ENCODE measurements at places on chromosomes 6 and 20.

- no peak for DNase-seq
Observed at GRCh38 chr6:126117251-126117650, 130.9 kb downstream of the TRMT11 start.

DNA sequence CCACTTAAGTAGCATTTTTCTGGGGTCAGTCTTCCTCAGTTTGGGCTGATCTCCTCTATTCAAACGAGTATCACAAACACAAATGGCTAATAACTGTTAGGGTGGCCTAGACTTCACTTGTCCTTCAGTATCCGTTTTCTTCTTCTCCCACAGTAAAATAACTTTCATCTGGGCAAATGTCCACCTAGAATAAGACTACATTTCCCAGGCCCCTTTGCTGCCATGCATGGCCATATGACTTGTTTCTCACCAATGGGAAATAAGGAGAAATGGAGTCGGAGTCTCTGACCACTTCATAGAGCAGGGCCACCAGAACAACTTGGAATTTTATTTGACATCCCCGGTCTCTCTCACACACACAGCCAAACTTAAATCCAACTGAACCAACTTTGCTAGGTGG is 51.4 kb downstream of the SULF2 start:
- DNase-seq = no peak

- DNase-seq = peak; percentile 18
Observed at GRCh38 chr6:34791164-34791700, 651 bp upstream of the BLTP3A start.

DNA sequence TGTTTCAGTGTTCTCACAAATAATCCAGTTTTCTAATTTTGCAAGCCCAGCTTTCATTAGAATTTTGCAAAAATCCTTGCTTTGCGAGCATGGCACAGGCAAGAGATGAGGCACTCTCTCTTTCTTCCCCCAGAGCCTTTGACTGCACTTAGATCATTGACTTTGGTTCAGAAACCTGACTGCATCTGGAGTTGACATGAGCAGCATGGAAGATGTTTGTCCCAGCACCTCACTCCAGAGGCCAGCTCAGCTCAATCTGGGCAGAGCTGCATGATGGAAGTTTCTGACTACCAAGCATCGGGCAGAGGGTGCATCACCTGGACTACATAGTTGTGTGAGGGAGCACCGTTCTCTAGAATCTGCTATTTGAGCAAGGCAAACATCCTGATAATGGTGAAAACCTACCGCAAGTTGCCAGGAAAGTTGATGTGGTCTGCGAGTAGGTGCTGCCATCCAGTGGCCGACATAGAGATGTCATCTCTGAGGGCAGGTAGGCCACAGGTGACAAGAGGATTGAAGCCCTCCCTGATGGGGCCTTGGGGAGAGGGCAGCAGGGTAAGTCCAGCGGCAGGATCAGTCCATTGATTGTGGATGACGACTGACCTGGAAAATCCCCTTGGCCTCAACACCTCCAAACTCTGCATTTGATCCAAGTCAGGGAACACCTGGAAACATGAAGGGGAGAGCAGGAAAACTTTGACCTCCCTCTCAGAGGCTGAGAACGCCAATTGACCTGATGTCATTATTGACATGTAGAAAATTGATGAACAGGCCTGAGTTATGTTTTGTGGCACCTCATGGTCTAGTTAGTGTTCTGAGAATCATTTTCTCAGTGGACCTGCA is 3.8 kb upstream of the LPA start:
- no peak for DNase-seq

DNA sequence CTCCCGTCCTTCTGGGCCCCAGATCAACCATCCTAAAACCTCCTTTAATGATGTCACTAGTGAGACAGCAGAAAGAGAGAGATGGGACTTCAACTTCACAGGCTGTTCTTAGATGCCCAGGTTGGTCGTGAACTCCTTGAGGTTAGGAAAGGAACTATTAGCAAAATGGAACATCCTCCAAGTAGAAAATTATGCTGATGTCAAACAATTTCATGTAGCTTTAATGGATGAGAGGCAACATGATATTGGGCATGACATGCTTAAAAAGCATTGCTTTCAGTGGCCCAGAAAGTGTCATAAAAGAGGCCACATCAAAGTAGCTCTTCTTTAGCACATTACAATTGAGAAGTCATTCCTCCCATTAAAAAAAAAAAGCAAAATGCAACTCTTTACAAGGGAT is 248.1 kb downstream of the PTPRT start:
- DNase-seq = no peak

DNA sequence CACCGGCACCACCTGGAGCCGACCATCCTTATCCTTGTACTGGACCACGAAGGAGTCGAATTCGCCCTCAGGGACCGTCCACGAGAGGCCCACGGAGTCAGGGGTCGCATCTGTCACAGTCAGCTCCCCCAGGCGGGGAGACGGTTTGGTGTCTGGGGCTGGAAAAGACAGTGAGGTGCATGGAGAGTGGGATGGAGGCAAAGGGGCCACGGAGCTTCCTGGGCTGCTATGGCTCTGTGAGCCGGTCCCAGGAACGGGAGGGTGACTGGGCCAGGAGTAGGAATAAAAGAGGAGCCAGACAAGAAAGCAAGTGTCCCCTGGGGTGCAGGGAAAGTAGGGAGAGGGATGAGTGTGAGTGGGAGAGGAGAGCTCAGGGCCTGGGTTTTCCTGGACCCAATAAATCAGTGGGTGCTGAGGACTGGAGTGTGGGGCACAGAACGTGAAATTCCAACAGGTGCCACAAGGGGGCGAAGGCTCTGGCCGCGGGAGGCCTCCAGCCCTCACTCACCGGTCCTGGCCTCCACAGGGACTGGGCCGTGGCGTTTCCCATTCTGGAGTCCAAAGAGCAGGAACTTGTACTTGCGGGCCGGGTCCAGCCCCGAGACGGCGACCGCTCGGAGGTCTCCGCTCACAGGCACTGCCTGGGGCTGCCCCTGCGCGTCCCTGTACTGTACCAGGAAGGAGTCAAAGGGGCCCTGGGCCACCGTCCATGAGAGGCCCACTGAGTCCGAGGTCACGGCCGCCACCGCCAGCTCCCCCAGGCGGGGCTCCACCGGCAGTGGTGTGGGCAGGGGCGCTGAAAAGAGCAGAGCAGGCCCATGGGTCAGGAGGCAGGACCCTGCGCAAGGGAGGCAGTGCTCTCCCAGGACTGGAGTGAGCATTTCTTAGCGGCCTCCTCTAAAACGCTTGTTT is 9.9 kb downstream of the CYP21A2 start:
- DNase-seq = peak; percentile 41

- no peak for DNase-seq
Observed at GRCh38 chr6:17478946-17479345, 85.6 kb downstream of the CAP2 start.

- DNase-seq = no peak
Observed at GRCh38 chr20:60056407-60057122, 98.3 kb downstream of the CDH26 start.

- no peak for DNase-seq
Observed at GRCh38 chr6:53165293-53165692, 16.7 kb upstream of the GCM1 start.

DNA sequence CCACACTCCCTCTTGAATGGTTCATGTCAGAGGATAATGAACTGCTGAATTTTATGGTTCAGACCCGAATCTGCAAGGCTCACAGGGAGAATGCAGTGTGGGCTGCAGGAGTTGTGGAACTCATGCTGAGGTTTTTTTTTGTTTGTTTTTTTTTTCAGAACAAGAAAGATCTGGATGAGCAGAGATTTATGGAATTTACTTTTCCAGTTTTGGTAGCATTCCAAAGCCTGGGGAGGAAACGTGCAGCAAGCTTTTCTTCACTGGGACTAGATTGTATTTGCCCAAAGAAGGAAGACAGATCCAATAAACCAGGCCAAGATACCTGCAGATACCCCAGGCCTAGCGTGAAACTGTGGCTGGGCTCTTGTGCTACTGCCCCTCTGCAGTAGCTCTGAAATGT is 223.9 kb upstream of the TAB2 start:
- no peak for DNase-seq

- no peak for DNase-seq
Observed at GRCh38 chr6:55536391-55536956, 42.5 kb downstream of the HMGCLL1 start.

DNA sequence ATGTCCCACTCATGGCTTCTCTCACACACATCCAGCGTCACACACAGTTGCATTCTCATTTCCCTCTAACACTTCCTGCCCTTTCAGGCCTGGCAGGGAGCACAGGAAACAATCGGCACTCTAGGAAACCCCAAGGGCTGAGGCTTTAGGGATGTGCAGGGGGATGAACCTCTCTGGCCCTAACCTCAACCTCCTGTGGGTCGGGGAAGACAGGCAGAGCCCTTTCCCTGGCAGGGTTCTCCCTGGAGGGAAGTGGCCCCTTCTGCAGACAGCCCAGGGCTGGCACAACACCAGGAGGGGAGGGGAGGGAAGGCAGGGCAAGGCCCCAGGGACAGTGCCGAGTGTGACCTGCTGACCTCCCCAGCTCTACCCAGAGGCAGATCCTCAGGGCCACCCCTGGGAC is 2.7 kb downstream of the TEAD3 start:
- no peak for DNase-seq

GRCh38 chr20:32559753-32560380 is 25.3 kb downstream of the NOL4L start:
- no peak for DNase-seq

- DNase-seq = no peak
Observed at GRCh38 chr6:74720923-74721322, 484.9 kb downstream of the COL12A1 start.

DNA sequence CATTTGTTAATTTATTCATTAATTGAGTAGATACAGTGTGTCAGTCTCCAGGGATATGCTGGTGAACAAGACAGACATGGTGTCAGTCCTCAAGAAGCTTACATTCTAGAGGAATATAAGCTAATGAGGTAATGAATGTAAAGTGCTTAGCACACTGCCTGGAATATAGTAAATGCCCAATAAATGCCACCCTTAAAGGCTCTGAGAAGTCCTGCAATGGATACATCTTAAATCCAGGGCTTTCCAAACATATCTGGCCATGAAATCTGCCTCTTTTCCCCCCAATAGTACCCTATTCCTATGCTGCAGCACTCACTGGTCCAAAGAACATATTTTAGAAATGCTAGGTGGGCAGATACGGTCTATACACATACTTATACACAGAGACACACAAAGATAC is 49.2 kb upstream of the CTNNBL1 start:
- no peak for DNase-seq

DNA sequence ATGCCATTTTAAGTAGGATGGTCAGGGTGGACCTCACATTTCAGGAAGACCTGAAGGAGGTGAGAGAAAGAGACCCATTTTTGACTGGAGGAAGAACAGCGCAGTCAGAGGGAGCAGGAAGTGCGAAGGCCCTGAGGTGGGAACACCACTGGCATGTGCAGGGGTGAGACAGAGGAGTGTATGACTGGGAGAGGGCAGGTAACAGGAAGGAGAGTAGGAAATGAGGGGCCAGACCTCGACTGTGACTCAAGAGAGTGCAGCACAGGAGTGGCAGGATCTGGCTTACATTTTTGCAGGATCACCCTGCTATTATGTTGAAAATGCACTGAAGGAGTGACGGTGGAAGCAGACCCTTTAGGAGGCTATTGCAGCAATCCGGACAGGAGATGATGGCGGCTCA is 117.7 kb upstream of the CDYL start:
- no peak for DNase-seq

GRCh38 chr6:40545954-40546353 is 41.2 kb downstream of the LRFN2 start:
- DNase-seq = no peak

- no peak for DNase-seq
Observed at GRCh38 chr6:65707126-65707826, at the start of gene EYS. EYS (minus strand) TSS chr6:65707226; CDS start chr6:65495410, 211,816 bp downstream.
